Prostate gland (tissue), 2 donors: ENCODE measurements at places on chromosomes 11 and 22. TPM values are rescaled to one million over a fixed set of nuclear protein-coding genes. Genes with fewer than 3 reads are reported as not detected.

Gene KREMEN1
- 49.0 TPM for total RNA-seq

Gene SNX32
- total RNA-seq, result not detected

Gene MIAT
- total RNA-seq, result 0.80 TPM

Gene TREH
- not detected for total RNA-seq

DNA sequence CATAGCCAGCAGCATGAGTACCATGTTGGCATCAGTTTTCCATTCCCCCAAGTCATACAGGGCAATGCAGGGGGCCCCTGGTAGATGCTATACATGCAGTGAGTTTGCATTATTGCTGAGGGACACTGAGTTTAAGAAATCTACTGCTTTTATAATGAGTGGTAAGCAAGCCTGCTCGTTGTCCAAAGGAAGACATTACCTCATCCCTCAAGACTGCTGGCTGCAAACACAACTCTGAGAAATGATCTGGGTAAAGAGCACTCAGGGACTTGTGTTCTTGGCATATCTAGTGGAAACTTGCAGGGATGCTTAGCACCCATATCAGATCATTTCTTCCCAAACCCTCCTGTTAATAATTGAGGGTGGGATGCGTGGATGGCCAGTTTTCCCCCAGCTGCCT is 77.9 kb downstream of the CWC15 start:
- no peaks in the 10 kb centered on the region for H3K27me3 ChIP-seq
- no peak overlapping the region for H3K4me3 ChIP-seq
- H3K36me3 ChIP-seq, result no peaks in the 10 kb centered on the region

- no peaks in the 10 kb centered on the region for H3K27me3 ChIP-seq
- H3K4me3 ChIP-seq, result no peak overlapping the region
- no peaks in the 10 kb centered on the region for H3K4me1 ChIP-seq
- no peaks in the 10 kb centered on the region for H3K36me3 ChIP-seq
- no peak for DNase-seq
These were observed 863.6 kb downstream of the FAM181B start for GRCh38 chr11:81870066-81870412.

GRCh38 chr22:24582056-24582814 is 10.6 kb downstream of the LRRC75B start:
- DNase-seq, result no peak
- no peaks in the 10 kb centered on the region for H3K36me3 ChIP-seq
- no peaks in the 10 kb centered on the region for H3K27me3 ChIP-seq
- no peak overlapping the region for H3K4me3 ChIP-seq
- H3K4me1 ChIP-seq, result peaks cover 23% of the 10 kb centered on the region

DNA sequence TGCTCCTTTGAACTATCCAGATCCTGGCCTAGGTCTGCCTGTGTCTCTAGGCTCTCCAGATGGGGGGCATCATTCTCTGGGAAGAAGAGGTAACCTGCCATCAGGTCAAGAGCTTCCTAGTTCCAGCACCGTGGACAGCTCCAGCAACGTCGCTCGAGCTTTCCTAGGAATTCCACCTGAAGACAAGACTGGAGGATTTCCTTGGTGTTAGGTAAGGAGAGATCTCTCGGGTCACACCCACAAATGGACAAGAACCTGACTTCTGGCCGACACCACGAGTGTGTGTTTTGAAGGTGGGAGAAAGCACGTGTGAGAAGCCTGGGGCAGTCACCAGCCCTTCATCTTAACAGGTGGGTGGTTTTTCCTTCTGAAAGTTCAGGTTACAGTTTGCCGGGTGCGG is 1.2 kb downstream of the PRG3 start:
- peaks cover 5% of the 10 kb centered on the region for H3K27me3 ChIP-seq
- DNase-seq, result no peak
- no peak overlapping the region for H3K27ac ChIP-seq

GRCh38 chr11:58902881-58903280 is 36.4 kb upstream of the GLYATL1 start:
- DNase-seq, result no peak
- no peaks in the 10 kb centered on the region for H3K4me1 ChIP-seq
- no peaks in the 10 kb centered on the region for H3K36me3 ChIP-seq

DNA sequence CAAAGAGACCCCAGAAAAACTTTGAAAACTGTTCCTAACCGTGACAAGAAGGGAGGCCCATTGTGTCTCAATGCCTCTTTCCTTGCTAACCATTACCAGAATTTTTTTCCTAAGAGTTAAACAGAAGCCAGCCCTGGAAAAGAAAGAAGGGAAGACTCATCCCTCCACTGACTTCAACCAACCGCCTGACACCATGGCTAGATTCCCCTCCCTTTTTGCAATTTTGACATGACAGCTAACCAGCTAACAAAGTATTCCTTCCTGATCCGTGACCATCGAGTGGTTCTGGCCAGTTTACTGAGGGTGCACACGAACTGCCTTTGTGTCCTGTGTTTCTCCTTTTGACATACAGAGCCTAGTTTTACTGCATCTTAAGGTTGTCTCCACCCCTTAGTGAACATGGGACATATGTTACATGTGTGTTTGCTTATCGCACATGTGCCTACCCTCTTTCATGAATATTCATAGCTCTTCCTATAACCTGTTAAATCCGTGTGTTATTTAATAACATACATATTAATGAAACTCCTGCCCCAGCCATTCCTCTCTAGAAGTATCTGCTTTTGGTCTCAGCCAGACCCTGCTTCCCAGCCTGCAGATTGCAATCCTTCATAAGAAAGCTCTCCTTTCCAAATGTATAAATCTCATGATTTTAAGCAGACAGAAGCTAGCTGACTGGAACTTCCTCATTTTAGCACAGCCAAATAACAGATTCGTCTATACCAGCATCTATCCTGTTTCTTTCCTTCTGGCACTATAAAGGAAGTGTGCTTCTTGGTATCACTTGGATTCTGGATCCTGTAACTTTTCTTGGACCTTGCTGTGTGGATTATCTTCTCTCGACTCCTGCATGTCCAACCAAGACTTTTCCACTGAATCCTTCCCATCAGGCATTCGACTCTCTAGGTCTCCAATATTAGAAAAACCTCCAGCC is 37.8 kb downstream of the RASSF10 start:
- no peak overlapping the region for H3K4me3 ChIP-seq
- no peaks in the 10 kb centered on the region for H3K27me3 ChIP-seq
- no peaks in the 10 kb centered on the region for H3K4me1 ChIP-seq
- no peak for DNase-seq

- H3K4me1 ChIP-seq, result no peaks in the 10 kb centered on the region
- H3K27ac ChIP-seq, result no peak overlapping the region
- no peak overlapping the region for H3K4me3 ChIP-seq
- H3K27me3 ChIP-seq, result no peaks in the 10 kb centered on the region
- no peak for DNase-seq
These were observed 501.0 kb upstream of the LUZP2 start for GRCh38 chr11:23995891-23996290.

DNA sequence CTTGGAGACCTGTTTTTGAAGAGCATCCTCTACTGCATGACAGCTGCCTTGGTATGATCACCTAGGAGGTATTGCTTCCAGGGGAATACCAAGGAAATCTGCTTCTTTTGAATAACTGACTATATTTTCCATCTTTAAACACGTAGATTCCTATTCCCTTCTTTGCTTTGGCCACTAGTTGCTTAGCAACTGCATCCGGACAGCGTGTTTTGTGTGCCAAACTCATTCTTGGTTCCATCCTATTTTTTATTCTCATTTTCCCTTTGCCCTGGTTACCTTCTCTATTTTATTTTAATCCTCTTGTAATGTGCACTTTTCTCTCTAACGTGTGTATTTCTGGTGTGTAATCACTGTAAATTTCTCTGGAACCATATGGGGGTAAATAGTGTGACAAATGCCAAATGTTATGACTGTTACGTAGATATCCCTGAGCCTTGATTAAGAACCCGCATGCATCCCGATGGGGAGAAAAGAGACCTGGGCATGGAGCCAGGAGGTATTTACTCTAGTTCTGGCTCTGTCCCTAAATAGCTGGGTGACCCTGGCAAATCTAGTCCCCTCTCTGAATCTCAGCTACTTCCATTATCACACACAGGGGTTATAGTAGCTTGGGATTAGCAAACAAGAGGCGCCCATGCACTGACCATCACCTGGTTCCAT is 241.7 kb downstream of the MIAT start:
- no peak overlapping the region for H3K4me3 ChIP-seq
- H3K4me1 ChIP-seq, result no peaks in the 10 kb centered on the region
- H3K36me3 ChIP-seq, result no peaks in the 10 kb centered on the region
- H3K27ac ChIP-seq, result no peak overlapping the region

DNA sequence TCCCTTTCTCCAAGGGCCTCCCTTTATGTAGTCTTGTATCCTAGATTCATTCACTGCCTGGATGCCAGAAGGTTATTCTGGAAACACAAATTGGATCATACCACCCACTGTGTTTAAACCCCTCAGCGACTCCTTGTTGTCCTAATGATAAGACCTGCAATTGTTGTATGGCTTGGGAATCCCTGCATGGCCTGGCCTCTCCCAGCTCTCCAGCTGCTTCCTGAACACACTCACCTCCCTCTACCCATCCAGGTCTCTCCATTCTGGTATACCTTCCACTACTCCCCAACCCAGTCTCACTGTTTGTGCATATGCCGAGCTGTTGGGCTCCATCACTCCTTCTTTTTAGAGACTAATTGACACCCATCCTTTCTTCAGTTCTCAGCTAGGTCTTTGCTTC is 124.3 kb upstream of the ALX4 start:
- peaks cover 5% of the 10 kb centered on the region for H3K27me3 ChIP-seq
- no peak overlapping the region for H3K27ac ChIP-seq
- H3K4me3 ChIP-seq, result no peak overlapping the region
- no peaks in the 10 kb centered on the region for H3K36me3 ChIP-seq

DNA sequence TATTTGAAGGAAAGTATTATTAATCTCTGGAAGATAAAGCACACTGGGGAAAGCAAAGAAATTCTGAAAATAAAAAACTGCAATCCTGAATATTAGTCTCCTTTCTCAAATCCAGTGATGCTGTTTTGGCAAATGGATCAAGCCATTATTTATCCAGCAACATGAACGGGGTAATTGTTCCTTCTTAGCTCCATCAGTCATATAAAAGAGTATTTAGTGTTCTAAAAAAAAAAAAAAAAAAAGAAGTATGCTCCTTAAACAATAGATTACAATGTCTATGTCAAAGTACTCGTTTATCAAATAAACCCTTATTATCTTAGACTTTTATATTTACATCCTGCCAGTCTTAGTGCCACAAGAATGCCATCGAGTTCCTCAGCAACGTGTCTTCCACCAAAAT is 1.3 kb downstream of the RDX start:
- peak overlapping the region; percentile 99 for H3K27ac ChIP-seq
- H3K4me1 ChIP-seq, result no peaks in the 10 kb centered on the region
- H3K36me3 ChIP-seq, result no peaks in the 10 kb centered on the region
- peak overlapping the region; percentile 87 for H3K4me3 ChIP-seq
- no peak for DNase-seq
- no peaks in the 10 kb centered on the region for H3K27me3 ChIP-seq

DNA sequence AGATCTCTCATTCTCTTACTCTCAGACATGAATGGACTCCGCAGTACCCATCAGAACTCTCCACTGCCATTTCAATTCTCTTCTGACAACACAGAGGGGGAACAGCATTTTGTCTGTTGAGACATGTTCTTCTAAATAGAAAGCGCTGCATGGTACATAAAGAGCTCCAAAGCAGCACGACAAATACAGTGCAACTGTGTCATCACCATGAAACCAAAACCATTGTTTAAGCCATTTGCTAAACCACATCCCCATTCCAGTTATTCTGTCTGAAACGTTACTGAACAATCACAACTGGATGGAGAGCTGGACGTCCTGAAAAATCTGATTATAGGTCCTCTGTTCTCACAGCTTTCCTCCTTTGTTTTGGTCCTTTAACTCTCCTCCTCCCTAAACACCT is 17.9 kb upstream of the TENM4 start:
- no peaks in the 10 kb centered on the region for H3K4me1 ChIP-seq
- no peaks in the 10 kb centered on the region for H3K27me3 ChIP-seq
- no peak for DNase-seq
- no peak overlapping the region for H3K27ac ChIP-seq
- H3K4me3 ChIP-seq, result no peak overlapping the region

GRCh38 chr11:54558407-54558806 is 45.4 kb downstream of the OR4C46 start:
- no peak for DNase-seq
- H3K4me1 ChIP-seq, result no peaks in the 10 kb centered on the region
- no peaks in the 10 kb centered on the region for H3K36me3 ChIP-seq
- no peak overlapping the region for H3K27ac ChIP-seq
